Uterus (tissue), 4 donors: ENCODE measurements at places on chromosomes 7 and 10. TPM values are rescaled to one million over a fixed set of nuclear protein-coding genes. Genes with fewer than 3 reads are reported as not detected.

GRCh38 chr10:70722820-70723424 is 50.6 kb downstream of the ADAMTS14 start:
- DNase-seq = no peak

- no peak for DNase-seq
Observed at GRCh38 chr10:29343607-29344038, 54.8 kb downstream of the LYZL1 start.

- DNase-seq = no peak
Observed at GRCh38 chr7:137360087-137360679, 16.6 kb upstream of the PTN start.

GRCh38 chr7:431658-432111 is 88.0 kb downstream of the PDGFA start:
- no peak for DNase-seq

SLC26A5 gene
- not detected for total RNA-seq

SPDYE1 gene
- not detected for total RNA-seq

NOS3 gene
- 7.4 TPM for total RNA-seq
